ENCODE measurements at places on chromosomes 16 and 17.
A peak's percentile ranks its signal among the peaks of the same experiment; 100 is the strongest.

DNA sequence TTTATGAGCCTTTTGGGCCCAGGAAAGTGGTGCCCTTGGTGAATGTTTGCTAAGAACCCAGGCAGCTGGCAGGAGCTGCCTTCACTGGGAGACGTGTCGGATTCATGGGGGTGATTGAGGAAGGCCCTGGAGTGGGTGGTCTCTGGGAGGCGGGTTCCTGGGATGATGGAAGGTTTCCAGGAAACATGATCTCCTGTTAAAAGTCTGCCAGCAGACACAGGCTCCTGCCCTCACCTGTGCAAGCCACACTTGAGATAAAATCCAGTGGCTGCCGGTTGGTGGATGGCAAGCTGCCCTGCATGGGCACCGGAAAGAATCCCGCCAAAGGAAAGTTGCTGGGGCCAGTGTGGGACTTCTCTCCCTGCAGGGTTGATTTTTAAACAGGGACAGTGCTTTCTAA, 189.0 kb upstream of the CIBAR2 start:
- ATAC-seq, result no peak

DNA sequence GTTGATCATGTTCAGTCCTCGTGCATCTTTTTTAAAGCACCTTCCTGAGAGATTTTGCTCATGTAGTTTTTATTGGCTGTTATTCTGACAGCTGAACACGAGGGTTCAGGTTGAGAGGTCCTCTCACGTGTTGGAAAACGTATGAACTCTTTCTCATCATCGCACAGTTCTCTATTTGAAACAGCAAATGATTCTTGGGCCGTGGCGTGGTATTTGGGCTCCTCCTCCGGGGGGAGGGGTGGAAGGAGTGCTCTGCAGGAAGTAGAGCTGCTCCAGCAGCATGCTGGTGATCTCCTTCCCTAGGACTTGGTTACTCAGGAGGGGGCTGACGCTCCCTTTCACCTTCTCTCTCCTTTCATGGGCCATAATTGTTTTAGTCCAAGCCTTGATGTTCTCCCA, 70.4 kb downstream of the KSR1 start:
- peak; percentile 87 for ATAC-seq

GRCh38 chr17:6514371-6514770, 42.0 kb downstream of the PITPNM3 start:
- ATAC-seq, result no peak

DNA sequence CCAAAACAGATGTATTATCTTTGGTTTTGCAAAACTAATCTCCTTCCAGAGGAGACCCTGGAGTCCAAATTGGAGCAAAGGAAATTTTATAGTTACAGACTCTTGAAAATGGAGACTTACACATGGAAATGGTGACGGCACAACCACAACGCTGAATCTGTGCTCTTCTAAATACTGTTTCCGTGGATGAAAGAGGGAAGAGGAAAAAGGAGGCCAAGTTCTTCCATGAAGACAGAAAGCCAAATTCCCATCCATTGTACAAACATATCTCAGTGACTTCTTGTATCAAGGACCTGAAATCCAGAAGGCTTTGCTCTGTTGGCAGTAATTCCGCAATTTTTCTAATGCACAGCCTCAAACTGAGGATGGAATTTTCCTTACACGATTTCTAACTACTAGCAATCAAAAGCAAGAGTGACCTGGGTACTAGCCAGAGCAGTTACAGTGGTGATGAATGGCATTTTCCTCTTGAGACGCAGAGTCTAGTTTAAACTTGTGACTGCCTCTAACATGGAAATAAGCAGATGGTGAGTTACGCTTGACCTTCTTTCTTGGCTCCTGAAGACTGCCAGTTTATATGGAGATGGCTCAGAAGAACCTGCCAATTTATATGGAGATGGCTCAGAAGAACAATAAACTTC, 38.5 kb downstream of the VPS53 start:
- no peak for ATAC-seq

- ATAC-seq, result no peak
Measured at GRCh38 chr17:4082136-4082924, 60.5 kb downstream of the ZZEF1 start.

GRCh38 chr16:24027466-24027865, 191.7 kb downstream of the PRKCB start:
- ATAC-seq, result no peak

GRCh38 chr17:7969433-7969832, 33.0 kb upstream of the GUCY2D start:
- no peak for ATAC-seq

DNA sequence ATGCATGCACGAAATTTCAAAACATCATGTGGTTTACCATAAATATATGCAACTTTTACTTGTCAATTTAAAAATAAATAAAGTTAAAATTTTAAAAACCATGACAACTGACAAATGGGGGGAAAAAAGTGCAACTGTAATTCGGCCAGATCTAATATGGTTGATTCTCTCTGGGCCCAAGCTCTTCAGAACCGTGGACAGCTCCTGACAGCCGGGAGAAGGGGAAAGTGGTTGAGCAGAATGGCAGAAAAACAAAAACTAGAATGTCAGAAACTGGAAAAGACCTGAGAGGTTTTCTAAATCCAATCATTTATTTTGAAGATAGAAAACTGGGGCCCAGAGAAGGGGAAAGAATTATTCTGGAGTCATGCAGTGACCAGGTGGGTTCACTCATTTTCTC, 126.6 kb downstream of the TMEM132E start:
- no peak for ATAC-seq

DNA sequence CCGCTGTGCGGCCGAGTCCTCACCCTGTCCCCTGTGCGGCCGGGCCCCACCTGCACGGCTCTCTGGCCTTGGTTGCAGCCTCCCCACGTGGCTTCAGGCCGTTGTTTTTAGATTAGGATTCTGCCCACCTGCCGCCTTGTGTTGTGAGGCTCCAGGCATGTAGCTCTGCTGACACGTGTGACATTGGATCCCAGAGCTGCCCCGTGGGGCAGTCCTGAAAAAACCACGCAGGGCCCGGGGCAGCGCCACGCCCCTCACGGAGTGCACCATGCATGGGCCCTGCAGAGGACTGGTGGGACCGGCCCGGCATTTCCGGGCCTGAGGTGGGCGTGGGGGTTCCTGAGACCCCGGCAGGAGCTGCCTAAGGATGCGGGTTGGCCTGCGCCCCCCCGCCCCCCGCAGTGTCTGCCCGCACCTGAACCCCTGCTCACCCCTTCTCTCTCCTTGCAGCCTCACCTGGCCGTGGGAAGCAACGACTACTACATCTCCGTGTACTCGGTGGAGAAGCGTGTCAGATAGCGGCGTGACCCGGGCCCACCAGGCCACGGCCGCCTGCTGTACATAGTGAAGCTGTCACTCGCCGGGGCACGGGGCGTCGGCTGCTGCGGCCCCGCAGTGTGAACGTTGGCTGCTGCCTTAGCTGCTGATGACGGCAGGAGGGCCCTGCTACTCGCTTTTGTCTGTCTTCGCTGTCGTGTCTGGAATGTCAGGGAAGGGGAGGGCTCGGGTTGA, 27.7 kb upstream of the CHMP6 start:
- ATAC-seq, result no peak

DNA sequence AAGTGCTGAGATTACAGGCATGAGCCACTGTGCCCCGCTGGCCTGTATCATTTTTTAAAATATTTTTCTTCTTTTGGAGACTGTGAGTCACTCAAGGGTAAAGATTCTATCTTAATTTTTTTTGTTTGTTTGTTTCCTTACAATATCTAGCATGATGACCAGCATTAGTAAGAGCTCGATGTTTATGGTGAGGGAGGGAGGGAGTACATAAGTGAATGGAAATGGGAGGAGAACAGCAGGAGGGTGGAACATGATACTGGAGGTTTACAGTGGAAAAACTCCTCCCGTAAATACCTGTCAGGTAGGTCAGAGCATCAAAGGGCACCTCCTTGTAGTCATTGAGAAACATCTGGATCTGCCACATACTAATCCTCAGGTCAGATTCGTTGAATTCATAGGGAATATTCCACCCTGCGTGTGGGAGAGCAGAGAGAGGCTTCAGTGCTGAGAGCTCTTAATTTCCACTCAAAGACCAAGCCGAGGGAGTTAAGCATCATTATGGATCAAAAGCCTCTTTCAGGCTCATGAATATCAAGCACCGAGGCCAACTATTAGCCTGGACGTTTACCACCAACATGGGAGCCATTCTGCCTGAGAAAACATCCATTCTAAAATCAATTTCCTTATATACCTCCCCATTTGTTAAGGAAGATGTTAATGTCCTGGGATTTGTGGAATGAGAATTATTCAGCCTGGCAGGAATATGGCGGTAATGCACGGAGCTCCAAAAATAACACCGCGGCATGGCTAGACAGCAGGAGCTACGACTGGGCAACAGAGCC, 51.8 kb downstream of the LYRM1 start:
- no peak for ATAC-seq

GRCh38 chr17:39217734-39218369, 7.9 kb downstream of the STAC2 start:
- ATAC-seq, result peak; percentile 11

GRCh38 chr17:36817483-36818048, 119.7 kb upstream of the LHX1 start:
- ATAC-seq, result peak; percentile 31

DNA sequence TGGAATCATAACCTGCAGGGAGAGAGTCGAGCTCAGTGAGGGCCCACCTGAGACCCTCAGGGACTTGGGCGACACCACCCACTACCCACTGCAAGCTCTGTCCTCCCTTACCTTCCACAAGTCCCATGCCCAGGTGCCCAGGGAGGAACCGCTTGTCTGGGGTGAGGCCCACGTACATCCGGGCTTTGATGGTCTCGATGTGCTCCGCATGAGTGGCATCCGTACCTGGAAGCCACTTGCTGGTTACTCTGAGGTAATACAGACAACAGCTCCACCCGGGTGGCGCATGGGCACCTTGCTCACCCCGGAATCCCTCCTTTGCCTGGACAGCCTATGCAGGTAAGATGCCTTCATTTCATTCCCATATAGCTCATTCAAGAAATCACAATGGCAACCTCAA, 24.8 kb downstream of the MIEF2 start:
- ATAC-seq, result no peak

DNA sequence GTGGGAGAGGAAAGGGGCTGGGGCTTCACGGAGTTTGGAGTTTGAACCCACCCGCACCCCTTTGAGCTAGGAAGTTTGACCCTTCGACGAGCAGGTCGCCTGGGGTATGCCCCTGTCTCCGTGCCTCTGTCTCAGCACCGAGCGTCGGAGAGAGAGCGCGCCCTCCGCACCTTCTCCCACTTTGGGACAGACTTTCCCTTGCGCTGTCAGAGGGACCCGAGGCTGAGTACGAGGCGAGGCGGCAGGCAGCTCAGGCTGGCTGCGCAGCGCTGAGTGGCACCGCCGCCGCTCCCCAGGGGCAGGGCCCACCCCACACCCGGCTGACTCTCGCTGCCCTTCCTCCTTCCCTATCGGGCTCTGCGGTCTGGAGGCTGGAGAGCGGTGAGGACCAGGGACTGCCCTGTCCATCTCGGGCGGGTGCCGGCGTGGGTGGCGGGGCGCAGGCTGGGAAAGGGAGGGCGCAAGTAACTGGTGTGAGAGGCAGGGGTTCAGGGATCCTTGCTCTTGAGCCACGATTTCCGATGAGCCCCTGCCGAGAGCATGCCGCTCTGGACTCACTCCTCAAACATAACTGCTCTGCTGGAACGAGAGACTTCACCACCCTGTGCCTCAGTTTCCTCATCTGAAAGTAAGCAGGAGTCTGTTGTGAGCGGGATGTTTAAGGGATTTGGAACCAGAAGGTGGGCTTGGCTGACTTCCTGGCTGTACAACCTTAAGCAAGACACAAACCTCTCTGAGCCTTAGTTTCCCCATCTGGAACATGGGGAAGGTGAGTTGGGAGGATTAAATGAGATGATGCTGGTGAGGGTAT, 981 bp downstream of the BEAN1 start:
- no peak for ATAC-seq
